Liver (tissue), 10 donors: ENCODE measurements at places on chromosomes 7 and 10.

DNA sequence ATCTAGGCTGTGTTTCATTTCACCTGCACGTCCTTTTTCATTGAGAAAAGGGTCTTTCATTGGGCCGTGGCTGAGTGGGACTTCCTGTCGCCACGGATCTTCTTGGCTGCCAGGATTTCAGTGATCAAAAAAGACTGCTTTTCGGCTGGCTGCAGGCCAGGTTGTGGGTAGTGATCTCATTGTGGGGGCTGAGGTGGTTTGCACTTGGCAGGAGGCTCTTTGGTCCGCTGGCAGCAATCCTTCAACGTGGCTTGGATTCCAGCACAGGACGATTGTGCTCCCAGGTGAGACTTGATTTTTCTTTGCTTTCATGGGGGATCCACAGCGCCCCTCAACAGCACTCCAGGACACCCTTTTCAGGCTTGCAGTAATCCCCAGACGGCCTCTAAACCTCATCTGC lies 29.0 kb upstream of the ZNF273 start:
- peak; percentile 14 for DNase-seq

DNA sequence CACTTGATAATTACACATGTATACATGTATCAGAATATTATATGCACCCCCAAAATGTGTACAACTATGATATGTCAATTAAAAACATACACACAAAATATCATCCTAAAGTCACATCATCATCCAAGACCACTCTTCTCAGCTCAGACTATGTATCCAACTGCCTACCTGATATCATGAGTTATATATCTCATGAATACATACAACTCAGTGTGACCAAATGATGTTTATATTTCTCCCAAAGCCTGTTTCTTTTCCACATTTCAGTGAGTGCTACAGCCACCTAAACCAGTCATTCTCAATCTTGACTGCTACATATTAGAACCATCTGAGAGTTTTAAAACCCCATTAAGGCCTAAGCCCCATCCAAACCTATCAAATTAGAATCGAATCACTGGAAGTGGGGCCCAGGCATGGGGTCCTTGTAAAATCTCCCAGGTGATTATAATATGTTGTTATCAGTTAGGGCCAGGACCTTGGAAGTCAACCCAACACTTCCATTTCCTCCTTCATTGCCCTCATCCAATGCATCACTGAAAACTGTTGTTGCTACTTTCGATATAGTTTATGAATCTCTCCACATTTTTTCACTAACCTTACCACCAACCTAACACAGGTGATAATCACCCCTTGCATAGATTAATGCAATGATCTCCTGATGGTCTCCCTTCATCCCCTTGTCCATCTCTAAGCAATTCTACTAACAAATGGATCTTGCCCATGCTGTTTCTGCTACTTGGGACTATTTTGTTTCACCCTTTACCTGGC lies 53.8 kb upstream of the ITGB8 start:
- no peak for DNase-seq

DNA sequence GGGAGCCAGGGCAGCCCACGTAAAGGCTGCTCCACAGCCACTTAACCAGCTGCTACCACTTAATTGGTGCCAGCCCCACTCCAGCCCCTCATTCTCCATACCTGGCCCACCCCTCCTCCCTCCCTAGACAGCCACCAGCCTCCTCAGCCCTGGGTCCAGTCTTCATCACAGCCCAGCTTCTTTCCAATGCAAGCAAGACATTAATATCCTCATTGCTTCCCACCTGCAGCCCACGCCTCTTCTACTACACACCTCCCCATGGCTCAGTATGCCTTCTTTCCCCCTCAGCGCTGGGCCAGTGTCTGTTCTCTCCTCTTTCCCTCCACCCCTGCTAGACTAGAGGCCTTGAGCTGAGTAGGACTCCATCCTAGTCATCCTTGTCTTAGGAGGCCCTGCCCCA lies 33.5 kb upstream of the UNC5B start:
- no peak for DNase-seq

GRCh38 chr10:59376846-59377245 lies 14.5 kb upstream of the FAM13C start:
- DNase-seq = no peak

DNA sequence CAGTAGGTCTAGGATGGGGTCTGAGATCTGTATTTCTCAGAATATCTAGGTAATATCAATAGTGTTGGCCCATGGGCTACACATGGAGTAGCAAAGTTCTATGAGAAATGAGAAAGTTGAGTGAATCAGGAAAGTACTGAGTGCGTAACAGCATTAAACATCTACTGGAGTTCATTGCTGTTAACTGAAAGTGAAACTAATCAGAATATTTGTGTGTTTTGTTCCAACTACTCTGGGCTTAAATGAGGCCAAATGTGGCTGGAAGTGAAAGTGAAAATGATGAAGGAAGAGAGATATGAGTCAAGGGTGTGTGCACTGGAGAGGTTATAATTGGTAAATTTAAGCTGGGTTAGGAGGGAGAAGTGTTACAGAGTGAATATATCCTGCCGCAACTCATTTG lies 46.5 kb downstream of the TMEM106B start:
- no peak for DNase-seq

DNA sequence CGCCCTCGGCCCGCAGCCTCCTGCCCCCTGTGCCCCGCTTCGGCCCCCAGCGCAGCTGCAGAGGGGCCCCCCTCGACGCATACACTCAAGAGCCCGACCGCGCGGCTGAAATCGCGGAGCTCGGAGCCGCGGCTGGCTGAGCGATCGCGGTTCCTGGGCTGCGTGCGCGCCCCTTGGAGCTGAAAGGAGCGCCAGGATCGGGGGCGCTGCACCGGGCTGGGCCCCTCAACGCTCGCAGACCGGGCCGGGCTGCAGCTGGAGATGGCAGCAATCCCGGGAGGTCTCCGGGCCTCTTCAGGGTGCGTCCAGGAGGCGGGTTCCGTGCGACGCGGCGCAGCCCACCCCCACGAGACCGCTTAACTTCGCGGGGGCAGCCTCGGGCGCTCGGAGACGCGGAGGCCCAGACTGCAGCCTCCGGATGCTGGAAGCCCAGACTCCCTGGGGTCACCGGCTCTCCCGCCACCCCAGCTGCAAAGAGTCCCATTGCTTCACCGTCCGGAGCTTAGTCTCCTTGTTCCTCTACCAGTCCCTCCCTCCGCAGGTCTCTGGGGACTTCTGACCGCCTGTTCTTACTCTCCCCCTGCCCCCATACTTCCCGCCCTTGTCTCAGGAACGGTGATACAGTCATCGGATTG lies 73.0 kb upstream of the LRRC4 start:
- no peak for DNase-seq

- no peak for DNase-seq
These were observed at the start of gene ITIH5 for GRCh38 chr10:7666253-7667023. Gene ITIH5 (minus strand): TSS chr10:7666966. CDS start chr10:7666892, 74 bp downstream.

- no peak for DNase-seq
These were observed 75.5 kb upstream of the CREB5 start for GRCh38 chr7:28336806-28337205.

GRCh38 chr7:149882248-149883047 lies 8.7 kb downstream of the ATP6V0E2 start:
- DNase-seq = no peak

- DNase-seq = no peak
These were observed 204.9 kb upstream of the NPSR1 start for GRCh38 chr7:34453150-34453549.

- no peak for DNase-seq
These were observed 350.3 kb upstream of the TEX47 start for GRCh38 chr7:89145801-89146200.

DNA sequence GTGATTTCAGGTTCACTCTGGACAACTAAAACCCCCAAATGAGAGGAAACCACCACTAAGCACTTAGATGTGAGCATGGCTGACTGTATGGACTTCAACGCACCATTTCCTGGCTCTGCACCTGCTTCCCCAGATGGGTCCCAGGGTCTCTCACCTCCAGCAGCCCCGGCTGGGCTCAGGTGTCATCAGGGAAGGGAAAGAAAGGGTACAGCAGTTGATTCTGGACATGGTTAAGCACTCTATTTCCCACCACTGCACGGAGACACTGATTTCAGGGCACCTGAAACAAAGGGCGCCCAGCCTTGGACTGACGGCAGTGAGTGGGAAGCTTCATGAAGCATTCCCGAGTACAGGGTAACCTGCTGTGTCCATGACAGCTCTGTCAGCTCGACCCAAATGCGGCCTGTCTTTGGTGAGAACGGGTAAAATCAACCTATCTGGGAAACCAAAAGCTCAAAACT lies 19.0 kb downstream of the FAM53B start:
- DNase-seq = no peak

DNA sequence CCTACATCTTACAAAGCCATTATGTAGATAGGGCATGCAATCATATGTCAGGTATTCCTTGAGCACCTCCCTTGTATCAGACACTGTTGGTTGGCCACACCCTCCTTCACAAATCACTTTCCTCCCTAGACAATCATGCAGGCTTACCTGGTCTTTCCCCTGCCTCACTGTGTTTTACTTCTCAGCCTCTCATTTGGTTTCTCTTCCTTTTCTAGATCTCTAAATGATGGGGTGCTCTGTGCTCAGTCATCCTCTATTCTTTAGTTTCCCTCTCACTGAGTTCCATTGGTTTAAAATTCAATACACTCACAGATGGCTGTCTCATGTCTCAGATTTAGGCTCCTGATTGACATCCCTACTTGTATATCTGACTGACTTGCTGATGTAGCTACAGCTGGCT lies 31.4 kb downstream of the ANK3 start:
- DNase-seq = no peak

DNA sequence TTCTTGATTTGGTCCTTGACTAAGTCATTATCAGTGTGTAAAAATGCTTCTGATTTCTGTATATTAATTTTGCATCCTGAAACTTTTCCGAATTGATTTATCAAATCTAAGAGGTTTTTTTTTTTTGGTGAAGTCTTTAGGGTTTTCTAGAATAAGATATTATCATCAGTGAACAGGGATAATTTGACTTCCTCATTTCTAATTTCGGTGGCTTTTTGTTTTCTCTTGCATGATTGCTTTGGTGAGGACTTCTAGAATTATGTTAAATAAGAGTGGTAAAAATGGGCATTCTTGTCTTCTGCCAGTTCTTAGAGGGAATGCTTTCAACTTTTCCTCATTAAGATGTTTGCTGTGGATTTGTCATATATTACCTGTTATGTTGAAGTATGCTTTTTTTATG lies 170.5 kb downstream of the CCDC7 start:
- DNase-seq = no peak

GRCh38 chr10:48634198-48634983 lies 29.5 kb upstream of the ARHGAP22 start:
- DNase-seq = no peak

DNA sequence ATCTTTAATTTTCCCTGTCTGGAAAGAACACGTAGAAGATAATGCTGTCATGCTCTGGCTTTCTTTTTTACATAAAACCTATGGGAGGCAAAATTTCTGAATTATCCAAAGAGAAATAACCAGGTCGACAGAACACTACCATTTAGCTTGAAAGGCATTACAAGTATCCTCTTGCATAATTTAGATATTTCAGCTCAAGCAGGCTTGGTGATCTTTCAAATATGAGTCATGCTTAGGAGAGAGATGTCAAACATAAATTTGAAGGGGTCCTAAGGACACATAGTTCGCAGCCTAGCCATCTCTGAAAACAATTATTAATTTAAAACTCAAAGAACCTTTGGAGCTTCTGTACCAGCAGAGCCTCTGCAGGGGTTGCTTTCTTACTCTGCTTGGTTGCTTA lies 100.9 kb downstream of the FAS start:
- DNase-seq = no peak
